Forelimb muscle (tissue), 1 donor: ENCODE measurements at places on chromosomes 13 and 19. TPM values are rescaled to one million over a fixed set of nuclear protein-coding genes. Genes with fewer than 3 reads are reported as not detected.

HRC gene
- 178 TPM for polyA plus RNA-seq

RPL18 gene
- 1,725 TPM for polyA plus RNA-seq

KLK7 gene
- polyA plus RNA-seq = not detected

MYBPC2 gene
- polyA plus RNA-seq = 67.9 TPM

GRCh38 chr19:5417495-5418436 is 37.5 kb upstream of the ZNRF4 start:
- no peak for DNase-seq

- no peak for DNase-seq
These were observed 21.5 kb downstream of the NFIC start for GRCh38 chr19:3387645-3388589.

ZNF613 gene
- 6.1 TPM for polyA plus RNA-seq

- DNase-seq = no peak
These were observed 28.1 kb downstream of the SLC7A1 start for GRCh38 chr13:29567411-29567810.

MED16 gene
- 33.7 TPM for polyA plus RNA-seq

FBXO27 gene
- 2.2 TPM for polyA plus RNA-seq

DNA sequence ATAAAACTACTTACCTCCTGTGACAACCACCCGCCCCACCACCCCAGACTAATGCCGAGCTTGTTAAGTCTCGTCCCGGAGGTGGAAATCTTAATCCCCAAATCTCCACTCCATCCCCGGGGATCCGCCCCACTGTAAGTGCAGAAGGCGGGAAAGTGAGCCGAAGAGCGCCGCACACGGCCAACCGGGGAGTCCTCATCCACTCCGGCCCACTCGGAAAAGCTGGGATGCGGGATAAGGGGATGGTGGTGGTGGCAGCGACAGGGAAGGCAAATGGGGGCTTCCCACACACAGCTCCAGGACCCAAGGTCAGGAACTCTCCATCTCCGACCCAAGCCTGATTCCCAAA is 621 bp downstream of the FBL start:
- DNase-seq = no peak

DNA sequence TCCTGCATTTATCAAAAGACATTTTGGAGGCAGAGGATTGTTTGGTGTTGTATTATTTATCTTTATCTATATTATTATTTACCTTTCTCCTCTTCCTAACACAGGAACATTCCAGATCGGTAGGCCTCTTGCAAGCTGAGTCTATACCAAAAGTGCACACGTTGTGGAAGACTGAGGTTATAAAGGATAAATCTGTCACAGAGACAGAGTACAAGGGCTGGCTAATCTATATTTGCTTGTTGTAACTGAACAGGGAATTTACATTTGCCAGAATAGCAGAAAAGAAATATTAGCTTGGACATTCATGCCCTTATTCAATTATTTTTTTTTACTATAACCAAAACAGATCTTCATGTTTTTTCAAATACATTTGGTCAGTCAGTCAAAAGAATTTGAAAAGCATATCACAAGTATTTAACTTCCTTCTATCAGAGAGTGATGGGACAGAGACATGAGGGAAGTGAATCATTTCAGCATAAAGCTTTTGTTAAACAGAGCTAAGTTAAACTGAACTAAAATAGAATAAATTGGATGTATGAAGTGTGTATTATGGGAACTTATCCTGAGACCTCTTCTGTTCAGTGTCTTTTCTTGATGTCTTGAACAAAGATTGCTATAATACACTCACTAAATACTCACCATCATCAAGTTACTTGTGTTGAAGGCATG is 352.5 kb downstream of the DNAJC15 start:
- no peak for DNase-seq

GRCh38 chr13:66859078-66859477 is 371.1 kb downstream of the PCDH9 start:
- no peak for DNase-seq

DNA sequence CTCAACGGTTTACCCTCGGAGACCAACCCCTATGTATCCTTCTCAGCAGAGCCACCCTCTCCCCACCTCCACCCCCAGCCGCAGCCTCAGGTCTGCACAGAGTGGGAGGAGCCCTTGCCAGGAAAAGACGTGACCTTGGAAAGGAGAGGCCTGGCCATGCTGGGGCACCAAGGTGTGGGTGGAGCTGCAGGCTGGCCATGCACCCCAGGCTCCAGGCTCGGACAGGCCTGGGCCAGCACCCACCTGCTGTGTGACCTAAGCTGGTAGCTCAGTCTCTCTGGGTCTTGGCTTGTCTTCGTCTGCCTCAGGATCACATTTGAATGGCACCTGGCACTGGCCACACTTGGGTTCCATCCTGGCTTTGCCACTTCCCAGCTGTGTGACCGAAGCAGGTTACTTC is 29.5 kb downstream of the CCDC8 start:
- no peak for DNase-seq

ZNF135 gene
- 12.5 TPM for polyA plus RNA-seq

SIGLEC11 gene
- 0.77 TPM for polyA plus RNA-seq

REEP6 gene
- polyA plus RNA-seq = 1.3 TPM

ACP7 gene
- 0.15 TPM for polyA plus RNA-seq

GRCh38 chr19:54875506-54875905 is 1.5 kb downstream of the FCAR start:
- no peak for DNase-seq

- peak; percentile 80 for DNase-seq
These were observed at the start of gene ZNF614 for GRCh38 chr19:52028027-52028779. ZNF614 (minus strand) TSS chr19:52028379; CDS start chr19:52025745, 2,634 bp downstream.

GRCh38 chr19:28878862-28879566 is 333.9 kb downstream of the UQCRFS1 start:
- peak; percentile 57 for DNase-seq
